GM10248 (cell line): ENCODE measurements at places on chromosomes 6 and 20.

DNA sequence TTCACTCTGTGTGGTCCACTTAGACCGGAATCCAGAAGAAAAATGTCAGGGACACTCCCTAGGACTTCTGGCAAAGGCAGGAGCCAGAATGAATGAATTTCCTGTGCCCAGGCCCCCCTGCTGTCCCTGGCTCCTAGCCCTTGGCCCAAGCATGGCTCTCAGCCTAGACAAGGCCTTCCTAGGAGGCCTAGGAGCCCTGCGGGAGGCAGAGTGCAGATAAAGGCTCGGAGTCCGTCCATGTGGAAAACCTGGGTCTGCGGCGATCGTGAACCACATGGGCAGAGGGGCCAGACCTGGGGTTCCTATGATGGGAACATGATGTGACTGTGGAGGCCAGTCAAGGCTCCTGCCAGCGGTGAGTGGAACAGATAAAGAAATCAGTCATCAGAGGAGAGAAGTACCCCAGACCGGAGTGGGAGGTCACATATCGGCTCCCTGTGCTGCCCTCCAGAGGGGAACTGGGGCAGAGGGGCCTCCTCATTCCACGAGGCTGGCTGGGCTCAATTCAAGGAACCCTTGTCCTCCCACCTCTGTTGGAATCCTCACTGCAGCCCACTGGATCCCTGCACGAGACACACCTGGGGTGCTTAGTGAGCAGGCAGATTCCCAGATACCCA, 5.9 kb upstream of the VSTM2L start:
- no peak for DNase-seq

- no peak for DNase-seq
Measured at GRCh38 chr6:81938014-81938856, 185.8 kb upstream of the TENT5A start.

GRCh38 chr6:104256646-104257045, 603.1 kb downstream of the HACE1 start:
- DNase-seq, result no peak

GRCh38 chr6:22694092-22694724, 124.8 kb downstream of the HDGFL1 start:
- no peak for DNase-seq

GRCh38 chr6:157669323-157669722, 153.7 kb upstream of the SNX9 start:
- no peak for DNase-seq

GRCh38 chr6:27837625-27838057, 74.6 kb downstream of the OR2B2 start:
- DNase-seq, result no peak
